ENCODE measurements at places on chromosomes 11 and 22.

GRCh38 chr11:132579136-132579535, 953.2 kb downstream of the OPCML start:
- no peak for DNase-seq

DNA sequence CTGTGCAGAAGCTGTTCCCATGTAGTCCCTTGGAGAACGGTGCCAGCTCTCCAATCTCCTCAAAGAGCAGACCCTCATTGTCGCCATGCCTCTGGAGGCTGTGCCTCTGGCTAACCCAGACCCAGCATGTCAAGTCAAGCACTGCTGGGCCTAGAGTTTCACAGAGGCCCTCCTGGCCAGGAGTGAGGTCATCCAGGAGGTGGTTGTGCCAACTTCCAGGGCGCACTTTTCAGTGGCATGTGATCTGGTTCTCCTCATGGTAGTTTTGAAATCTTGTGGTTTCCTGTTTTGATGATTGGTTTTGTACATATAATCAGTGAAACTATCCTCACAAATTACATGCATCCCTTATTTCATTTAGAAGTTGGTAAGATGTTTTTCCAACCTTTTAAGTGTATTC, 78.9 kb downstream of the PPFIBP2 start:
- no peak for DNase-seq

DNA sequence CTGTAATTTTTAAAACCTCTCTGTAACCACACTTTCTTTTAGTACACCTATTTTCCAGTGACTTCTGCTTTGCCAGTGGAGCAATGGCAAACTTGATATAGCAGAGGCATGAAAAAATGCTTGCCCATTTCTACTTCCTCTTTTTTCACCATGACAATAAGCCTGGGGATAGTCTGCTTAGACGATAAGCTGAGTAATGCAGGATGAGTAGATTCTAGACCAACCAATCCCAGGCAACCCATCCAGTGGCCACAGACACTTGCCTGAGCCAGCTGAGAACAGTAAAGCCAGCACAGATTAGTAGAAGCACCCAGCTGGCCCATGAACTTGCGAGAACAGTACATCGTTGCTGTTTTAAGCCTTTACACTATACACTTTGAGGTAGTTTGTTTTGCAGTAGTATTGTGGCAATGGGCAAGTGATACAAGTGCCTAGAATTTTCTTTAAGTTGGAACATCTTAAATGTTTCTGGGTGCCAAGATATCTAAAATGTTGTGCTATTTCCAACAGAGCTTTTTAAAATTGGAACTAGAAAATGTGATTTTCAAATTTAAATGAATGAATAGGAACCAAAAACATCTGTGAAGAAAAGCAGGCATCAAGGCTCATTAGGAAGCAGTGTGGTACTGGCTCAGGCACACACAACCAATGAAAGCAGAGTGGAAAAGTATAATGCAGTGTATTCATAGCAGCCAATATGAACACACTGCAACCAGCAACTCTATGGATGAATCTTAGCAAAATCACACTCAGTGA, 37.7 kb downstream of the DDI1 start:
- DNase-seq: no peak

- DNase-seq: no peak
Observed at GRCh38 chr22:38762551-38762983, 6.8 kb upstream of the SUN2 start.

- no peak for DNase-seq
Observed at GRCh38 chr11:111937461-111937769, 272 bp downstream of the DIXDC1 start.

DNA sequence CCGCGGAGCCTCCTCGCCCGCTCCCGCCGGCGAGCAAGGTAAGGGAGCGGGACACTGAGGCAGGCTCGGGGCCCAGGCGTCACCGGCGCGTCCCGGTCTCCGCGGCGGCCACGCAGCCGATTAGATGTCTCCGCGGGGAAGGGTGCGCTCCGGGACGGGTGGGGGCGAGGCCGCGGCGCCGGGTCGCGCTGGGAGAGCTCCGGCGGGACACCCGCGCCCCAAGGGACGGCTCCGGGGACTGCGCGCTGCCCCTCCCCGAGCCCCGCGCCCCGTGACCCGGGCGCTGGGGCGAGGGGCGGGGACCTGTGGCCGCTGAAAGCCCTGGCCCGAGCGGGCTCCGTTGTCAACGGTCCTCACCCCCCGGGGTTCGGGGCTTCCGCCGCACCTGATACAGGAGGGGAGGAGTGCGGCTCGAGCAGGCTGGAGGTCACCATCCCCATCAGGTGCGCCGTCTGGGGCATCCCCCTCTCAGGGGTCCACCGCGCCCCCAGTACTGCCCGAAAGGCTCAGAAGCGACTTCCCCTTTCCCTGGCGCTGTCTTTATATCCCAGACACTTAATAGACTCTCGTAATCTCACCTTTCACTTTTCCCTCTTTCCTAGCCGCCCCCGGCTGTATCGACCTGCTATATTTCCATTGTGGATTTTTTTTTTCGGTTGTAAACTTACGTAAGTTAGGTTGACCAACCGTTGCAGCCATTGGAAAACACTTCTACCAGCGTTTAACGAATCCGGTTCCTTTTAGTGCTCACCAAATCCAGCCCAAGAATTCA, 573 bp downstream of the PPFIA1 start:
- peak; percentile 2 for DNase-seq

- no peak for DNase-seq
Observed at GRCh38 chr11:132062031-132062430, 691.6 kb downstream of the NTM start.

DNA sequence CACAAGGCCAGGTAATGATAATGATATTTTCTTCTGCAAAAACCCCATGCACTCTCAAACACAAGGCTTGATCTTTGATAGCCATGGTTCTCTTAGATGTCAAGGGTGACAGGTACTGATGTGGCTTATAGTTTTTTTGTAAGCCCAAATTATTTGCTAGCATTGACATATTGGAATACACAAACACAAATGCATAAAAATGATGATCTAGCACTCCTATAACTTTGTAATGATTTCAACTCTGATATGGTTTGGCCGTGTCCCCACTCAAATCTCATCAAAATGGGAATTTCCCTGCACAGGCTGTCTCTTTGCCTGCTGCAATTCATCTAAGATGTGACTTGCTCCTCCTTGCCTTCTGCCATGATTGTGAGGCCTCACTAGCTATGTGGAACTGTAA, 572.5 kb upstream of the CCDC90B start:
- DNase-seq: no peak

- DNase-seq: no peak
Observed at GRCh38 chr11:72353861-72354260, 80.5 kb downstream of the CLPB start.

- DNase-seq: no peak
Observed at GRCh38 chr11:79414041-79414440, 26.8 kb downstream of the TENM4 start.

DNA sequence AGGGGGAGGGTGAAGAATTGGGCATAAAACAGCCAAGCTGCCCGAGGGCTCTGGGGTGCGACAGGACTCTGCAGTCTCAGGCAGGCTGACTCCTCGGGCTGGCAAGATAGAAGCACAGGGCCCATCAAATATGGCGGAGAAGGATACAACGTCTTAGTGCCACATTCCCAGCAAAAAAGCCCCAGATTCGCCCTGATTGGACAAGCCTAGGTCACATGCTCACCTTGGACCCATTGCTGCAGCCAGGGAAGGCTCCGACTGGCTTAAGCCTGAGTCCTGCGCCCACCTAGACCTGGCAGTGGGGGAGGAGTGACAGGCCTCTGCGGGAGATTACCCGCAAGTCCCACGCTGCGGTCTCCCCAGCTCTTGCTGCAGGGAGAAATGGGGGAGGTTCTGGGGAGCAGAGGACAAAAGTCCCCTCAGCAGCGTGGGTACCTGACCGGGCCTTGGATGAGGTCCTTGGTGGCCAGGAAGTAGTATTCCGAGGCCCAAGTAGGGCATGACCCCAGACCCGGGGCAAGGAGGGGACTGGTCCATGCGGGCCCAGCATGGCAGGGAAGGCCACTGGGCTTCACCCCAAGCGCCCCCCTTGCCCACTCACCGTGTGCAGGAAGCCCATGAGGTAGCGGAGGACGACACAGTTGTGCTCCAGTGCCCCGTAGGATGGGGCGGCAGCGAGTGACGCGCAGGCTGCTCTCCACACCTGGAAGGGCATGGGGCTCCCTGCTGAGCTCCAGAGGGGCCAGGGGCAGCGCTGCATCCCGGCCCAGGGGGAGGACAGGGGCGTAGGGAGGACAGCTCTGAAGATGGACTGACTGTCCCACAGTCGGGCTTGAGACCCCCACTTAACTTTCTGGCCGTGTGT, 113.0 kb downstream of the ARHGAP8 start:
- DNase-seq: no peak

- no peak for DNase-seq
Observed at GRCh38 chr11:128666397-128666796, 27.5 kb upstream of the FLI1 start.

- no peak for DNase-seq
Observed at GRCh38 chr11:58616594-58616993, 5.9 kb upstream of the CNTF start.

- no peak for DNase-seq
Observed at GRCh38 chr22:27842669-27843431, 41.3 kb upstream of the MN1 start.

DNA sequence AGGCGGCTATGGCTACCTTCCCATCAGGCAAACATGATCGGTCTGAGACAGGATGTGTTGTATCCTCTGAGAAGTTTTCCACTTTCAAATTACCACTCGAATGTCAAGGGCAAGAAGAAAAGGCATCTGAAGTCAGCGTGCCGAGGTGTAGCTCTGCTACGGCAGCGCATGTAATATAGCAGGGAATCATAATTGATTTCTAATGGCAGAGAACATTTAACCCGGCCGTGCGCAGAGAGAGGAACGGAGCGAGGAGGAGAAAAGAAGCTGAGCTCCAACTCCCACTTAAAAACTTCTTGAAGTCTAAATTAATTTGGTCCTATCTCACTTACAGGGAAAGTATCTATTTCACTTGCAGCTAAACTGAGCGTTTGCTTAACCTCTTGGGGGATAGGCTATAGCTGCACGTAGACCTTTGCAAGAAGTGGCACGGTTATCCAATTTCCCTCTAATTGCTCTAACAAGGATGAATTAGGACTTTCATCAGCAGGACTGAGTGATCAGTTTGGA, 137.3 kb upstream of the KIRREL3 start:
- no peak for DNase-seq

- DNase-seq: no peak
Observed at GRCh38 chr11:68261006-68261405, 10.8 kb downstream of the C11orf24 start.

GRCh38 chr11:100816823-100817222, 129.7 kb downstream of the ARHGAP42 start:
- no peak for DNase-seq

DNA sequence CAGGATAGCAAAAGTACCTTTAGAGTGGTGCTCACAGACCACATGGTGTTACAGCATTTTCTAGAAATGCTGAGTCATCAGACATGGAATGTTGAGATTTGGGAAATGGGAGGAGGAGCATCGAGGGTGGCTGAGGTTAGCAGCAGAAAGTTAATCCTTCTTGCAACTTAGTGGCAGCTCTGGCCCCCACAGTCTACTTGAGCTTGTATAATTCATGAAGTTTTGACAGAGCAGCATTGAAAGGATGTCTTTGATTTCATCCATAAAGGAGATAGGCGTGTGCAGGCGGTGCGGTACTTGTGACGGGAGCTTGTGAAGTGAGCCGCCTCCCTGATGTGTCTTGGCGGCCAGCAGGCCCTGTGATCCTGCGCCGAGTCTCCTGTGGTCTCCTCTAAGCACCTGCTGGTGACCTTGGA, 330.5 kb downstream of the TBC1D22A start:
- DNase-seq: no peak

DNA sequence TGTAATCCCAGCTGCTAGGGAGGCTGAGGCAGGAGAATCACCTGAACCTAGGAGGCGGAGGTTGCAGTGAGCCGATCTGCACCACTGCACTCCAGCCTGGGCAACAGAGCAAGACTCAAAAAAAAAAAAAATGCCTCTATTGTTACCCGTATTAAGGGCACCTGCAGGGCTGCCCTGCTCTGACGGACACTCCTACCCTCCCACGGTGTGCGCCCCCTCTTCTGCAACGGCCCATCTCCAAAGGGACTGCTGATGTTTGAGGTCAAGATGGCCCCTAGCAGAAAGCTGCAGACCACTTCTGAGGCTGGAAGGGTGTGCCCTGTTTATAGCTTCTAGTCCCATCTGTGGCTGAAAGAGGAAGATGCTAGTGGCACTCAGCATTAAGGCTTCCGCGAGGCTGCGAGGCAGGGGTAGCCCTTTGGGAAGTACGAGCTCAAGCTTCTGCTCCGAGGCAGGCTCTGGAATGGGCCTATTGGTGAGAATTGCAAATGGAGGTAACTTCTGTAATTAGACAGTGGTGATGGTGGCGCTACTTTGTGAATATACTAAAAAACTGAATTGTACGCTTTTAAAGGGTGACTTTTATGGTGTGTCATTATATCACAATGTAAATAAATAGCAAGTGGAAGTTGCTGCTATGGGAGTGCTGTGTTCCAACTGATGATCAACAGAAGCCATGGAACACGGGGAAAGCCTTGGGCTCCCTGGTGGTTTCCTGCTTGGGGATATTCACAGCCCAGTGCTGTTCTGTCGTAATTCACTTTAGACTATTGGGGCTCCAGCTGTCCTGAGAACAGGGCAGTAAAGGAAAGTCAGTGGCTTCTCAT, 24.3 kb downstream of the ARFGAP2 start:
- DNase-seq: no peak

DNA sequence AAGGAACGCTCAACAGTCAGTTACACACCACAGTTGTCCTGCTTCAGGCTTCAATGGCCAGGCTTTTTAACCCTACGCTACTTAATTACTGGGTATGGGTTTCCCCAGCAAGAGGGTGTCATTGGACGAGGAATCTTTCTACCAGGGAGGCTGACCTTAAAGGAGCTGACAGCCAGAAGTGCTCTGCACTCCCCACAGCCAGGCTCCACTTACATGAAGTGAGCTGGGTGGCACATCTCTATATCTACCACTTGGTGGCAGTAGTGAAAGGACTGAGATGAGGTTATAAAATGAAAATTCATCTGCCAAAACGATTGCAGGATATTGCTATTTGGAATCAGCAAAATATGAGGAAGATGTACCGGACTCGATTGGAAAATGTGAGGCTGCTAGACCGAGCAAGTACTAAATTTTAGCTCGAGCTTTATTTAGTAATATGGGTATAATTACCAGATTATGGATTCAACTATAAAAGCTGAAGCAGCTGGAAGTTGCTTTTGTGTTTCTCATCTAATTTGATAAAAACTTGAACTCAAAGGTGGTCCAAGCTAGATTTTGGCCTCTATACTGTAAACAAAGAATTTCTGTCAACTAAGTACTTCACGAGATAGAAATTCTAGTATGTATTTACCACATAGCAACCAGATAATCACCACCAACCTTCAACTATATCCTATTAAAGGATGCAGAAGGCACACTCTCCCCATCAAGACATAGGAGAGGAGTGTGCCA, 53.9 kb upstream of the CEP126 start:
- DNase-seq: no peak

DNA sequence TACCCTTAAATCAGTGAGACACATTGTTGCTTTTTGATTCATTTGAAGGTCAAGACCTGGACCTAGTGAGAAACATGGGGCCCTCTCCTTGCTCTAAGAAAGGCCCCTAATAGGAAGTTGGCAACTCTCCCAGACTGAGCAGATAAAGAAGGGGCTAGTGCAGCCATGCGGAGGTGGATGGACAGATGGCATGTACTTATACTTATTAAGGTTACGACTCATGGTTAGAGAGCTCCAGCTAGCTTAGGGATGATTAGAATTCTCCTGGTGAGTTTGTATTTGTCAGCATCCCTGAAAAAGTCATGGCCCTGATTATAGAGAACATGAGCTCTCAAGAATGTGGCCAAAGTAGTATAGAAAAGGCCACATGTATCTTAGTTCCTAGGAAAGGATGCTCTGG, 112.1 kb upstream of the BDNF start:
- DNase-seq: no peak

Measured in stimulated activated CD8-positive, alpha-beta memory T cell treated with anti-CD3 and anti-CD28 coated beads, Interleukin-7, amount 100 ng/mL, for 48 hours (primary cell).